CD4-positive, alpha-beta T cell (primary cell): ENCODE measurements at places on chromosomes 11 and 22.

GRCh38 chr11:34166806-34167740, 61.6 kb downstream of the NAT10 start:
- no peak for DNase-seq

GRCh38 chr11:95711945-95712221, 77.7 kb downstream of the FAM76B start:
- DNase-seq = no peak

DNA sequence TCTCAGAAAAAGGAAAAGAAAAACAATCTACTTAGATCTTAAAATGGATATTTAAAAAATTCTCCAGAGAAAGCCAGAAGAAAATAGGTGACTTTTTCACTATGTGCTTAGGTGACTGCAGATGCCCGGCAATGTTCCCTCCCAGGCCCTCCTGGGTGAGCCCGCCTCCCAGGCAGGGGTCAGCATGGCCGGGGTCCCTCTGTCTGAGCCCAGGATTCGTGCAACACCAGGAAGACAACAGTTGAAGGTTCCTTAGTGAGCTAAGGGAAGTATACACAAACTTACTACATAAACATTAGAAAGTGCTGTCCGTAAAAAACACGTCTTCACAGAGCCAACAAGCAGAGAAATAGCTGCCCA, 11.6 kb downstream of the MAPK8IP2 start:
- no peak for DNase-seq

- no peak for DNase-seq
Observed at GRCh38 chr11:68032997-68033707, 2.7 kb downstream of the NDUFS8 start.

GRCh38 chr11:134637091-134638015, 225.3 kb upstream of the B3GAT1 start:
- DNase-seq = no peak

GRCh38 chr11:79520086-79520485, 79.3 kb upstream of the TENM4 start:
- no peak for DNase-seq

DNA sequence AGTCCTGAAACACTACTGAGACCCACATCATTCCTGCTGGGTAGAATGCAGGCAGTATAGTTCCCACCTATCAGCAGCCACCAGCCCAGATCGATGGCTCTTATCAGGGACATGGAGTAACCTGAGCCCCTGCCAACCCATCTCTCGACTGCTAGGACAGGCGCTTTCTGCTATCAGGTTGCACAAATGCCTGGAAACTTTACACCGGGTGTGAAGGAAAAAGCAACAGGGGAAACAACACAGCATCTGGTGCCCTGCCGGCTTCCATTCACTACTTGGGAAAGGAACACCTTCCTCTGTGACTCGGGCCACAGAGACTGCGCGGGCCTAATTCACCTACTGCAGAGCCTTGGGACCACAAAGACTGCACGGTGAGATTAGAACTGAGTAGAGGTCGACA, 18.5 kb downstream of the RBFOX2 start:
- no peak for DNase-seq

DNA sequence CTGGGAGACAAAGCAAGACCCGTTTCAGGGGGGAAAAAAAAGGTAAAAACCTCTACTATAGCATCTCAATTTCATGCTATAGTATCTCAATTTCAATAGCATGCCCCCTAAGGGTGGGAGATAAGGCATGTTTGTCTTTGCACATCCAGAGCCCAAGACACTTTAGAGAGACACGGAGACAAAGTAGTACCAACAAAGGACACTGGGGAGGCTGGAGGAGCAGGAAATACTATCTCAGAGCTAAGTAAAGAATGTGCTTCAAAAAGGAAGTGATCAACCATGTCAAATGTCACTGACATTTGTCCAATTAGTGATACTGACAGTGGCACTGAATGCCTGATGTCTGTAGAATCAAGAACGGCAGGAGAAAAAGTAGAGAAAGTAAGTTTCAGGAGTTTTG, 68.6 kb downstream of the RRAS2 start:
- no peak for DNase-seq

- DNase-seq = no peak
Observed at GRCh38 chr11:61152816-61153592, 8.2 kb downstream of the VPS37C start.

DNA sequence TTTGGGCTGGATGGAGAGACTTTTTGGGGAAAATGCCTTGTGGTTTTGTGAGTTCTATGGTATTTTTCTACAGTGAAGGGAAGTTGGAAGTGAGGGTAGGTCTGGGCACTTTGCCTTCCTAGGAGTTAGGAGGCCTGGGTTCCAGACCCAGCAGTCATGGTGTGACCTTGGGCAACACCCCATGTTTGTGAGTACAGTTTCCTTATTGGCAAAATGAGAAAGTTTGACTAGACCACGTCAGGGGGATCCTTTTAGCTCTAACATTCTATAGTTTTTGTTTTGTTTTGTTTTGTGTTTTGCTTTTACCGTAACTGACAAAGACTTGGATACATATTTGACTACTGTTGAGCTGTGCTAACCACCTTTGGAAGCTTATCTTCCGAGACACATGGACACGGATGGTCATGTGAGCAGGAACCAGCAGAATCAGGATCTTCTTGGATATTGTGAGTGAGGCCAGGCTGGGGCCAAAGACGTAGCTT, 109.0 kb downstream of the PKNOX2 start:
- DNase-seq = no peak

DNA sequence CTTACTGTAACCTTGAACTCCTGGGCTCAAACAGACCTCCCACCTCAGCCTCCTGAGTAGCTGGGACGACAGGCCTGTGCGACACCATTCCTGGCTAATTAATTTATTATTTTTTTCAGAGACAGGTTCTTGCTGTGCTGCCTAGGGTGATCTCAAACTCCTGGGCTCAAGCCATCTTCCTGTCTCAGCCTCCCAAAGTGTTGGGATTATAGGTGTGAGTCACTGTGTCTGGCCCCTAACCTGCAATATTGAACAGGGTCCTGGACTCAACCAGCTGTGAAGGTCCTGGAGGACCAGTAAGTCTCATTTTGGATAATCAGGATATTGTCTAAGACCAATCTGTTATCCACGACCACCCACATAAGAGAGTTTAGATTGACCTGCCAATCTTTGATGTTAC, 15.2 kb downstream of the CCDC134 start:
- DNase-seq = no peak

- DNase-seq = peak; percentile 55
Observed at GRCh38 chr22:23402275-23403151, 177.6 kb downstream of the IGLL1 start.

DNA sequence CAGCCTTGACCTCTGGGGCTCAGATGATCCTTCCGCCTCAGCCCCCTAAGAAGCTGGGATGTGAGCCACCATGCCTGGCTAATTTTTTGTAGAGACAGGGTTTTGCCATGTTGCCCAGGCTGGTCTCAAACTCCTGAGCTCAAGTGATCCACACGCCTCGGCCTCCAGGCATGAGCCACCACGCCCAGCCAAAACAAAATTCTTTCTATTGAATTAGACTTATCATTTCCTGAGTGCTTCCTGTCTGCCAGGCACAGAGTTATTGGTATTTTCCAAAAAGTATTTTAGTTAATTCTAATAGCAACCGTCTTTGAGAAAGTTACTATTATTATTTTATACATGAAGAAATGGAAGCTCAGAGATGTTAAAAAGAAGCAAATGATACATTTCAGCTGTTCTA, 61.4 kb upstream of the LMO2 start:
- no peak for DNase-seq

GRCh38 chr11:99814021-99814420, 793.3 kb downstream of the CNTN5 start:
- no peak for DNase-seq

GRCh38 chr22:40610329-40610850, 26.1 kb downstream of the MRTFA start:
- no peak for DNase-seq

- DNase-seq = no peak
Observed at GRCh38 chr11:46130286-46130940, 9.2 kb upstream of the PHF21A start.

GRCh38 chr22:44482776-44483175, 15.3 kb downstream of the RTL6 start:
- DNase-seq = no peak

DNA sequence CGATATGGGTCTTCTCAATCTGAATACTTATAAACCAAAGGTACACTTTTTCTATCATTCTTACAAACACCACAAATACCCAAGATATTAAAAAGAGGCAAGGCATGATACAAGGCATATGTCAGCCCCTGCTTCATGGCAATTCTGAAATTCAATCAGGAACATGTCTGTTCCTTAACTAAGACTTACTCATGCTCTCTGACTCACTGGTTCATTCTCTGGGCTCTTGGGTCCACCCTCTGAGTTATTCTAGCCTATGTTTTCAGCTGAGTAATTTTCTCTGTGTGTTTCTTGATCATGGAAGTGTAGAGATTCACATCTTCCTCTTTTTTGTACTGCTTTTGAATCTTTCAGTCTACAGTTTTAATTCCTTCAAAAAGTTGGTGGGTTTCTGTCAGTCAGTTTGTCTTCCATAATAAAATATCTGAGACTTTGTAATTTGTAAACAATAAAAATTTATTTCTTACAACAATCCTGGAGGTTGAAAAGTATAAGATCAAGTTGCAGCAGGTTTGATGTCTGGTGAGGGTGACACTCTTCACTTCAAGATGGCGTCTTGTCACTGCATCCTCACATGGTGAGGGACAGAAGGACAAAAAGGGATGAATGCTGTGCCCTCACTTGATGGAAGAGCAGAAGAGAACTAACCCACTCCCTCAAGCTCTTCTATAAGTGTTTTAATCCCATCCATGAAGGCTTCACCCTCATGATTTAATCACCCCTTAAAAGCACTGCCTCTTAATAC, 211.7 kb downstream of the FAM76B start:
- DNase-seq = no peak

DNA sequence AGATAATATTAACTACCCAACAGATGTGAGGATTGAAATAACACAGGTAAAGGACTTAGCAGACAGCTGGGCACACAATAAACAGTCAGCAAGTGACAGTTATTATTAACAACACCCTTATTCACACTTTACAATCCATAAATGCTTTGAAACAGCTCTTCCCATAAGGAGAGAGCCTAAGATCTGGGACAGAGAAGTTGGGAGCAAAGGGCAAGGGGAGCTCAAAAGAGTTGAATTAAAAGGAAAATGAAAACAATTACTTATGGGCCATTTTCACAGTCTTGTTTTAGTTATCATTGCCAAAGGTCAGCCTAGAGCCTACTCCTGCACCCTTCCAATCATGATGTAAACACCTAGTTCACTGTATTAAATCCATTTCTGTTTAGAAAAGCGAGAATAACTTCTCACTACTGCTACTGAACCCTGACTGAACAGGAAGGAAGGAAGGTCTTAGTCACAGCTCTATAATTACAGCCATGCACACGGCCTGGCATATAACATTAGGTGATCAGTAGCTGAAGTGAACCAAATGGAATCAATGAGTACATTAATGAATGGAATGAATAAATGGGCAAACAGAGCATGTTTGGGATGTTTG, 111.3 kb downstream of the PLEKHA7 start:
- no peak for DNase-seq
